Stimulated activated CD4-positive, alpha-beta T cell treated with anti-CD3 and anti-CD28 coated beads, Interleukin-2, amount 100 ng/mL, for 24 hours (primary cell): ENCODE measurements at places on chromosomes 13 and 19.

- DNase-seq = no peak
Measured at GRCh38 chr13:73924607-73925006, 209.6 kb downstream of the KLF12 start.

GRCh38 chr13:37144661-37145060, 39.2 kb upstream of the CSNK1A1L start:
- DNase-seq = no peak

GRCh38 chr19:5152767-5153532, 184.0 kb downstream of the KDM4B start:
- no peak for DNase-seq

GRCh38 chr13:24119626-24120508, 40.7 kb upstream of the SPATA13 start:
- no peak for DNase-seq

DNA sequence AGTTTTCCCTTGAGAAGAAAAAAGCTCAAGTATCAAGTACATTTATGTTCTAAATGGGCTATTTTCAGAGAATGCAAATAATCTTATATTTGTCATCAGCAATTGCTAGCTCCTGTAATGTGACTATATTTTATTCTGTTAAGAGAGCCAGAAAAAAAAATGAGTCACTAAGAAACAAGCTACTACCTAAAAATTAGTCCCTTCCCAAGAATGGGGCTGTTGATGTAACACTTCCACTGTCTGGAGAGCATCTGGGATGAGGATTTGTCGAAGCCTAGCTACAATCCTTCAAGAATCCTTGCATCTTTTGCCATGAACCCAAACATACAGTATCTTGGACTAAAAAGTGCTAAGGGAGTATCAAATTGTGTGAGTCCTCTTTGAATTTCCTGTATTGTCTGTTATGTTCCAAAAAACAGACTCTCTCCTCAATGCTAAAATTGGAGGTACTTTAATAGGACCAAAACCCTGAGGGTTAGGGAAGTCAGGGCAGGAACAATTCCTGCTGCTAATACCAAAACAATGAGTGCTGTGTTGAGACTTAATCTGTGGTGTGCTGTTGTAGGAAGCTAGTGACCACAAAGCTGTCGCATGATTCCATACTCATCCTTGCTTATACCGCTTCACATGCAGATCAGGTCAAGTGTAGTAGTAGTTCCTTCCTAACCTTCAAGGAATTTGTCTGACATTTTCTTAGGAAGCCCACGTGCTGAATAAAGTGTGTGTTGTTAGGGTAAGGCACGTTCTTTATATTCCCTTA, 4.9 kb upstream of the ZC3H13 start:
- DNase-seq = no peak

- DNase-seq = no peak
Measured at GRCh38 chr19:19480688-19481087, 34.7 kb downstream of the TSSK6 start.

DNA sequence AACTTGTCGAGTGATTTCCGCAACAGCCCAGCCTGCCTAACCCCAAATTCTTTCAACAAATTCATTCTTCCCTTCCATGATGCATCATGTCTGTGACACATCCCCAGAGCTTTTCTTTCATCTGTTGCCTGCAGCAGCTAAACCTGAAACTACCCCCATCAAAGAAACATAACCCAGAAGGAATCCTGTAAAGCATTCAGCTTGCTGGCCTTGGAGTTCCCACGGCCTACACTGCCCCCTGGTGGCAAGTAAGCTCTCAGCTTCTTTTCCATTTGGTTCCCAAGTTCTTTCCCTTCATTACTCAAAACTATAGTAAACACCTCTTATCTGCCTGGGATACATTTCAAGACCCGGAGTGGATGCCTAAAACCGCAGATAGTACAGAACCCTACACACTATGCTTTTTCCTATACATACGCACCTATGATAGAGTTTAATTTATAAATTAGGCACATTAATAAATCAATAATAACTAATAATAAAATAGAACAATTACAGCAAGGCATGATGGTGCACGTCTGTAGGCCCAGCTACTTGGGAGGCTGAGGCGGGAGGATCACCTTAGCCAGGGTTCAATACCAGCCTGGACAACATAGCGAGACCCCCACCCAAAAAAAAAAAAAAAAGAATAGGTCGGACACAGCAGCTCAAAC, 7.4 kb downstream of the ETHE1 start:
- peak; percentile 85 for DNase-seq

- no peak for DNase-seq
Measured at GRCh38 chr13:106963151-106963550, 395.2 kb upstream of the ARGLU1 start.

DNA sequence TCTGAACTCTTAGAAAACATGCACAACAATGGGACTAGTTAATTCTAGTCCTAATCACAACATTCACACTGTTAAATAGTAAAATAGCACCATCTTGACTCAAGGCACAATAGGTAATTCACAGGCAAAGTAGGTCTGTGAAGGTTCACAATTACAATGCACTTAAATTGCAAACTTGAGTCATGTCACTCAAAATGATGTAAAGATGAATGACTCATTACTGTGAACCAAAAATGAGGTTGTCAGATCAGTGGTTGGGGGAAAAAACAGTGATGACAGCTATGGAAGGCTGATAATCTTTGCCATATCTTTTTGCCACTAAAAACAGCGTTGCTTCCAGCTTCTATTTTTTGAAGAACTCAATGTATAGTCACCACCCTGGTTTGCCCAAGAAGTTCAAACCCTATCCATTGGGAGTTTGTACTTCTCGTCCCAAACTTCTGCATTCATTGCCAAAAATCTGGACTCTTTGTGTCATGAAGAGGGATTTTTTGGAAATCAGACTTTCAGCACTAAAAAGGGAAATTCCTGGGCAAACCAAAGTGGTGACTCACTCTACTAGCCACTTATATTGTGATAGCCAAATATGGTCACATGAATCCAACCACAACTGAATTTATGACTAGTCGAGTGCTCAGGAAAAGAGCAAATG, 200.9 kb upstream of the TMTC4 start:
- DNase-seq = no peak

- DNase-seq = no peak
Measured at GRCh38 chr13:94800423-94800822, 88.1 kb upstream of the SOX21 start.

- DNase-seq = peak; percentile 47
Measured at GRCh38 chr19:55283548-55284377, at the start of gene BRSK1. Gene BRSK1 (plus strand): TSS chr19:55283997. CDS start chr19:55284443, 446 bp downstream.

DNA sequence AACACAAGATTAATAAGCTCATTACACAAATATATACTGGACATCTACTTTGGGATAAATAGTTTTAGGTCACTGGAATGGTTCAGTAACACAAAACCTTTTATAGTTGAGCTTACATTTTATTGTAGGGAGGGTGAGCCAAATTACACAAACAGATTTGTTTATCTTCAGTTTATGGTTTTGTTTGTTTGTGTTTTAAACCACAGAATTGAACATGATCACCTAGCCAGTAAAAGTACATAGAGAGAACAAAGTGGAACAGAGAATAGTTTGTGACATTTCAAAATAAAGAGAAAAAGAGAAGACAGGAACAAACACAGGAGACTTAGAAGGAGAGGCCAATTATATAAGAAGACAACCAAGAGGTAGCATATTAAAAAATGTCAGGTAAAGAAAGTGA, 1930.2 kb upstream of the PCDH20 start:
- DNase-seq = no peak

DNA sequence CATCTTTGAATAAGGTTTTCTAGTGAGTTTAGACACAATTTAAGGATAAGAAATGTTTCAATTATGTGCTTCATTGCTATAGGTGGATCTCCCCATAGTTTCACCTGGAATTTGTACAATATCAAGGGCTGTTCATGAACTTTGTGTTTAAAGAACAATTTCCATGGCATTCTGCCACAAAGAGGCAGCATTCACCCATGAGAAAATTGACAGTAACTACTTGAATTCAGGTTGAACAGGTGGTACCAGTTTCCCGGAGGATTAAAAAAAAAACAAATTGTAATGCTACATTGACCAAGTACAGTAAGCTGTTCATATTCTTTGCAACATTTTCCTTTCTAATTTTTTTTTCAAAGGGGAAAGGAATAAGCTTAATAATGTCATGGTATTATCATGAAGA, 9.1 kb downstream of the SLITRK5 start:
- DNase-seq = no peak

DNA sequence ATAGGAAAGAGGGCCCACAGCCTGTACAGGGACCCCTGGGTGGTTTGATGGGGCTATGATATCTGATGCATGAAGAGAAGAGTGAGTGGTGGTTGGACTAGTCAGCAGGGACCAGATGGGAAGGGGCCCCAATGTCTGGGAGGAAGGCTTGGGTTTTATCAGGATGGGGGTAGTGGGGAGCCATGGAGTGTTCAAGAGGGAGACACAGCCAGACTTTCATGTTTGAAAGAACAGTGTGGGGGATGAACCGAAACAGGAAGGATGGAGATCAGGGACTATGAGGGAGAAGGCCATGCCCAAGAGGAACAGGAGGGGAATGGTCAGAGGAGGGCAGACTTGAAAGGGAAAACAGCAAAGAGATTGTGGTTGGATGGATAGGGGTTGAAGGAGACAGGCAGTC, 63.1 kb downstream of the UNC13A start:
- DNase-seq = no peak

- DNase-seq = no peak
Measured at GRCh38 chr13:61138857-61139256, 276.8 kb downstream of the PCDH20 start.

DNA sequence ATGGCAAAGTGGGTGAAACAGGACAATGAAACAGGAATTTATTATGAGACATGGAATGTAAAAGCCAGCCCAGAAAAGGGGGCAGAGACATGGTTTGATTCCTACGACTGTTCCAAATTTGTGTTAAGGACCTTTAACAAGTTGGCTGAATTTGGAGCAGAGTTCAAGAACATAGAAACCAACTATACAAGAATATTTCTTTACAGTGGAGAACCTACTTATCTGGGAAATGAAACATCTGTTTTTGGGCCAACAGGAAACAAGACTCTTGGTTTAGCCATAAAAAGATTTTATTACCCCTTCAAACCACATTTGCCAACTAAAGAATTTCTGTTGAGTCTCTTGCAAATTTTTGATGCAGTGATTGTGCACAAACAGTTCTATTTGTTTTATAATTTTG, 8.6 kb downstream of the CLN5 start:
- no peak for DNase-seq

DNA sequence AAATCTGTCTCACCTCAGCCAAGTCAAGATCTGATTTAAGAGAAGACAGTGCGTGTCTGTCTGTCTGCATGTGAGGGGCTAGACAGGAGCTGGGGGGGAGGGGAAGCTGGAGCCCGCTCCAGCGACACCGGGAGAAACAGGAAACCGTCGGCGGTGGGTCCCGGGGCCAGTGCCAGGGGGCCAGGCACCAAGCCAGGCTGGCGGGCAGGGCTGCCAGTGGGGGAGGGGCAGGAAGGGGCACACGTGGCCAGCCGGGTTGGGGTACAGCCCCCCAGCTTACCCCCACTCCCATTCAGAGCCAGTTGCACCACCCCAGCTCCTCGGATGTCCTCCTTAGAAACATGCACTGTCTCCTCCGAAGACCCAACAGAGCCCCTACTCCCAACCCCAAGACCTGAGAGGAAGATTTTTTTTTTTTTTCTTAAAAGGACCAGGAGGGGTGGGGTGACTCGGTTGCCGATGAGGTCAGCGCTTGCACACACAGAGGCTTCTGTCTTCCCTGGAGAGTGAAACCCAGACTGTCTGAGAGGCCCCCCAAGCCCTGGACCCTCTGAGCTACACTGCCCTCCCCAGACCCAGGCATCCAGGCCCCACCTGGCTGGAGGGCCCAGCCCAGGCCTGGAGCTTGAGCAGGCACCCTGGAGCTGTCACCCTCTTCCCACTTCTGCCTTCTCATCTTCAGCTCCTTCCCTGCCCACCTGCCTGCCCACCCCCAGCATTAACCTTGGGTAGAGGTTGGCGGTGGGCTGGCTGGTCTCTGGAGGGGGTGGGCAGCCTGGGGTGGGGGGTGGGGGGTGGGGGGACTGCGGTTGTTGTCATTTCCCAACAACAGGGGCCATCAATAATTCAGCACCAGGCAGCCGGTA, 4.0 kb downstream of the ERF start:
- no peak for DNase-seq

GRCh38 chr19:55341171-55341588, 1.5 kb downstream of the KMT5C start:
- DNase-seq = peak; percentile 80

DNA sequence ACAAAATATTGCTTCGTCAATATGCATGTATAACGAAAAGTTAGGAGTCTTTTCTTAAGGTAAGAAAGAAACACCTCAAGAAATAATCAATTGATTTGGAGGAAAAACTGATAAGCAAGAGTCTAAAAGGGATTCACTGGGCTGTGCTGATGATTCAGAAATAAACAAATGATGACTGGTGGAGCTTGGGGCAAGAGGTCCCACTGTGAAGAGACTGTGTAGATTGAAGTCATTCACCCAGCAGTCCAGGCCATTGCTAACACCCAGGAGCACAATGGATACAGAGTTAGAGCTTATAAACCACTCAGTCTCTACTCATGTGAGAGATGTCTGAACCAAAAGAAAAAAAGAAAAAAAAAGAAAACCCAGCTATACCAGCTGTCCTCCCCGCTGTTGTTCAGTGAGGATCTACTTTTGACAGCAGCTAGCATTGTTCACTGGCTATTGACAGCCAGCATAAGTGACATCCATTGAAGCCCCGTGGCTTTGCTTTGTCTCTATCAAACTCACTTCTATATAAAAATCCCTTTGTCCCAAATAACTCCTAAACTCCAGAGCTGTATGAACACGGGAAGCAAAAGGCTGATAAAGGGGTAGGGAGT, 255.5 kb downstream of the KCTD12 start:
- no peak for DNase-seq

DNA sequence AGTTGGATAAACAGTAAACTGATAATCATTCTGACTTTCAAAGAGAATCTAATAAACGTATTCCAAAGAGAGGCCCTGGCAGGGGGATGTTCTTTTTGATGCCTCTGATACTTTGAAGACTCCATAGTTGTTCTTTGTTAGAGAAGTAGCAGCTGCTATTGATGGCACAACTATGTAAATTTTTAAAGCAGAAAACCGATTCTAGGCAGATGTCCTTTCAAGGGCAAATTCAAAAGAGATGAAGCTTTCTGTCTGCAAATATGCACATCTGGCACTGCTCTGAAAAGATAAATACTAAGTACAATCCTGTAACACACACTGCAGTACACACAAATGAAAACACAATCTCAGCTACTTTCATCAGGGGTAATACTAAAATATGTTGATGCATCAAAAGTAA, 250.1 kb downstream of the VWA8 start:
- DNase-seq = no peak

GRCh38 chr13:109400624-109401257, 385.6 kb downstream of the IRS2 start:
- DNase-seq = no peak

DNA sequence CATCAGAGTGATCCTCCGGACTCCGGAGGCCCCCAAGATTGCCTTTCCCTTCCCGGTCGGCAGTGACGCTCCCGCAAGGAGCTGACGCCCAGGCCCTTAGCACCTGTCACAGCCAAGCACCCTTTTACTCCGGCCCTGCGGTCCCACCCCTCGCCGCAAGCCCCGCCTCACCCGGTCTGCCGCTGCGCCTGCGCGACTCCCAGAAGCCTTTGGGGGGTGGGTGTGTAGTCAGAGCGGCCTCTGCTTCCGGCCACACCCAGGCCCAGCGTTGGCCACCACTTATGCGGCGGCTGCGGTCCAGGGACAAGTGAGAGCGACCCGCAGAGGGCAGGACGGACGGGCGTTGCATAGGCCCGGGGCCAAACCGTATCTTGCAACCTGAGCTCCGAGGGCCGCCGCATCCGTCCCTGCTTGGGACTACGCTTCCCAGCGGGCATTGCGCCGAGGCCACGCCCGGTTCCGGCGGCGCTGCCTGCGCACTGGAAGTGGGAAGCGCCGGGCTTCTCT, 441 bp upstream of the ZFP28 start:
- DNase-seq = peak; percentile 91
